ENCODE measurements at places on chromosomes 16 and 17.

- H3K4me1 ChIP-seq: peaks cover 9% of the 10 kb centered on the region
- no peak for DNase-seq
- H3K36me3 ChIP-seq: no peaks in the 10 kb centered on the region
- H3K4me3 ChIP-seq: no peak overlapping the region
These were observed 6.7 kb upstream of the TOB1 start for GRCh38 chr17:50872710-50873424.

- H3K27ac ChIP-seq: no peak overlapping the region
- no peak overlapping the region for H3K4me3 ChIP-seq
- DNase-seq: no peak
- peaks cover 13% of the 10 kb centered on the region for H3K27me3 ChIP-seq
These were observed 1.3 kb downstream of the HBQ1 start for GRCh38 chr16:181565-182021.

- no peaks in the 10 kb centered on the region for H3K4me1 ChIP-seq
- no peak overlapping the region for H3K27ac ChIP-seq
- no peak for DNase-seq
- H3K27me3 ChIP-seq: peaks cover 3% of the 10 kb centered on the region
These were observed 10.3 kb downstream of the ITGAX start for GRCh38 chr16:31365131-31365865.

DNA sequence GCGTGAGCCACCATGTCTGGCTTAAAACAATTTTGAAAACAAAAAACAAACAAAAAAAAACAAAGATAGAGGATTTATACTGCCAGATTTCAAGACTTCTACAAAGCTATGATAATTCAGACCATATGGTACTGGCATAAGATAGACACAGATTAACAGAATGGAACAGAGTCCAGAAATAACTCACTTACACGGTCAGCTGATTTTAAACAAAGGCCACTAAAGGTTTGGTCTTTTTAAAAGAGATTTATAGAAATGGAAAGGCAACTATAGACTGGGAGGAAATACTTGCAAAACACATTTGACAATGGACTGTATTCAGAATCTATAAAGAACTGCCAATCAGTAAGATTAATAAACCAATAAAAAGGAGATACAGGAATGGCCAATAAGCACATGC lies 48.6 kb upstream of the MNT start:
- no peak overlapping the region for H3K4me3 ChIP-seq
- H3K4me1 ChIP-seq: peaks cover 6% of the 10 kb centered on the region
- no peak overlapping the region for H3K27ac ChIP-seq
- no peak for DNase-seq

- peaks cover 3% of the 10 kb centered on the region for H3K36me3 ChIP-seq
- H3K4me1 ChIP-seq: peaks cover 26% of the 10 kb centered on the region
- peak overlapping the region; percentile 99 for H3K4me3 ChIP-seq
These were observed 1.2 kb upstream of the HEXIM1 start for GRCh38 chr17:45146890-45147580.

GRCh38 chr17:36791942-36792475 lies 145.3 kb upstream of the LHX1 start:
- no peak for DNase-seq
- peaks cover 2% of the 10 kb centered on the region for H3K27me3 ChIP-seq
- no peak overlapping the region for H3K27ac ChIP-seq
- no peaks in the 10 kb centered on the region for H3K4me1 ChIP-seq
- no peaks in the 10 kb centered on the region for H3K36me3 ChIP-seq
